Left colon (tissue), 2 donors: ENCODE measurements at places on chromosomes 4 and X. TPM values are rescaled to one million over a fixed set of nuclear protein-coding genes. Genes with fewer than 3 reads are reported as not detected.

DNA sequence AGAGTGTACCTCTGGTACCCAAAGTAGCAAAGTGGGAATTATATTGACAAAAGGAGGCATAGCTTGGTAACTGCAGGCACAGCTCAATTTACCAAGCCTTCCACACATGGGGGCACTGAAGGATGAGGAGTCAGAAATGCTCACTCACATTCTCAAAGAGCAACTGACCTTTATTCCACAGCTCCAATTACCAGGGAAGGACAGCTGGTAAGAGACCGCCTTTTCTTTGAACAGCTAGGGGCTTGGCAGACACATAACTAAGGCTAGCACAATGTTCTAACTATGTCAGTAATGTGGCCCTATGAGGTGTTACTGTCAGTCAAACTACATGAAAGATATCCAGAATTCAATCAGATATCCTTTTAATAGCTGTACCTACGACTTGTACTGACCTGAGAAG, 20.5 kb upstream of the STS start:
- DNase-seq: no peak

- no peak for DNase-seq
These were observed 1162.1 kb downstream of the RAPGEF2 start for GRCh38 chr4:160265014-160265413.

DNA sequence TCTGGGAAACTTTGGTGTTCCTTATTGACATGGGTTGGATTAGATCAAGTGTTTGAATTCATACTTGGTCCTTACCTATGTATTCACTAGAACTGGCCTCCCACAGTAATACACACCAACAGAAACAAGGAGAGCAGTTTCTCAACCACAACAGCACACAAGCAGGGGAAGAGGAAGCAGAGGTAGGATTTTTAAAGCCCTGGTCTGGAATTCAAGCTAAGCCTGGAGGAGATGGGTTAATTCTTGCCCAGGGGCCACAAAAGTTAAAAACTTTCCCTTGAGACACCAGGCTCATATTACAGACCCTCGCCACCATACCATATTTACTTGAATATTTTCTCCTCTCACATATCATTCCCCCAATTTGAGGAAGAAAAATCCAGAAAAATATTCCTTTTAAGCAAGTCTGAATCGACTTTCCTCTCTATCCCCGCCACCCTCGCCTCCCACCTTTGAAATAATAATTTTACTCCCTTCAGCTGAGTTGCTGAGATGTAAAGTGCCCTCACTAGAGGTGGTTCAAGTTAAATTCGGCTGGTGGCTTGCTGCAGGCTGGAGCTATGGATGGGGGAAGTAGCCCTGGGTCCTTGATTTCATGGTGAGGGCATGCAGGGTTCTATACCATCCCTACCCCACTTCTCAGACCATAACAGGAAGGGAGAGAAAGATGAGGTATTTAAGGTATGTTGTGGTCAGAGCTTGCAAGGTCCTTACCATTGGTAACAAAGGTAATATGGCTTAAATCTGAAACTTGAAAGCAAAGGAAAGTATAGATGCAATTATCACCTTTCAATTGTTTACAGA, 440.2 kb downstream of the INPP4B start:
- no peak for DNase-seq

DNA sequence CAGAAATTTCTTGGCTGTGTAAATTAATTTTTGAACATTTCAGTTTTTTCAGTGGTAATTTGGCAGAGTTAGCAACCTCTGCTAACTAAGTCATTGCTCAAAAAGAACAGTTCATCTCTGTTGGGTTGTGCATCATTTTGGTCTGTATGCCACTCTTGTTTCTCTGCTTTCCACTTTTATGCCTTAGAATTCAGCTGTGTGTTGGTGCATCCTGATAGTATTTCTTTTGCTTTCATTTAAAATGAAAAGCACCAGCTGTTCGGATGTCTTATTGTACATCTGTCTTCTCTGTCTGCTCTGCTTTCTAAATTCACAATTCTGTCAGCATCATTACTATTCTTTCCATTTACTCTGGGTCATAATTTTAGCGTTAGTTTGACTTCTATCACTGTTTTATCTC, 388.2 kb upstream of the NDST4 start:
- no peak for DNase-seq

DNA sequence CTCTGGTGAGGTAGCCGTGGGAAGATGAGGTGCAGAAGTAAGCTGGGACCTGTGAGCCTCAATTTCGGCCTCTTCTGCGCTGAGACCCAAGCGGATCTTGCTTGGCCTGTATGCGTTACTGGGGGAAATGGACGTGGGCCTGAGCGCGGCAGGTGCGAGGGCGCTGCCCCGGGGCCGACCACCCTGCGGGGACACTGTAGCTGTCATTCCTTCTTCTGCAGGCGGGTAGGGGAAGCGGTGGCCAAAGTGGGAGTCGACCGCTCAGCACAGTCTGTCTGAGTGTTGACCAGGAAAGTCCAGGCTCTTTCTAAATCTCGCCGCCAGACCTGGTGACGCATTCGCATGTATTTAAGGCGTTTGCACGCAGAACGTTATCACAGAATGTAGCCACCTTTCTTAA, 3.3 kb upstream of the LRAT start:
- no peak for DNase-seq

DNA sequence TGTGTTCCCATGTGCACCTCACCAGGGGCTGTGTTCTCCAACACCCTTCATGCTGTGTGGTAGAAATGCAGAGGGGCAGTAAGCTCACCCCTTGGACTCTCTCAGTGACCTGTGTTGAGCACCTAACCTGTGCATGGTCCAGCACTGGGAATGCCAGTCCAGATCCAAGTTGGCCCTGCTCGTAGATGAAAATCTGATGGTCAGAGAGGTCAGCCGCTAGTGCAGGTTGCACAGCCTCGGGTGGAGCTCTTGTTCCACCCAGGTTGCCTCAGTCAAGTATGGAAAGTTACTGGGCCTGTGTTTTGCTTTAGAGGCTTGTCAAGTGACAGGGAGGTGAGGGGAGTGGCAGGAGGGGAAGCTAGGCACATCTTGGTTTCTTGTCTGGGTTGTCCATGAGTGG, 51.3 kb downstream of the NOP14 start:
- no peak for DNase-seq

GRCh38 chrX:119251386-119251785, 15.3 kb downstream of the PGRMC1 start:
- DNase-seq: peak; percentile 44

DNA sequence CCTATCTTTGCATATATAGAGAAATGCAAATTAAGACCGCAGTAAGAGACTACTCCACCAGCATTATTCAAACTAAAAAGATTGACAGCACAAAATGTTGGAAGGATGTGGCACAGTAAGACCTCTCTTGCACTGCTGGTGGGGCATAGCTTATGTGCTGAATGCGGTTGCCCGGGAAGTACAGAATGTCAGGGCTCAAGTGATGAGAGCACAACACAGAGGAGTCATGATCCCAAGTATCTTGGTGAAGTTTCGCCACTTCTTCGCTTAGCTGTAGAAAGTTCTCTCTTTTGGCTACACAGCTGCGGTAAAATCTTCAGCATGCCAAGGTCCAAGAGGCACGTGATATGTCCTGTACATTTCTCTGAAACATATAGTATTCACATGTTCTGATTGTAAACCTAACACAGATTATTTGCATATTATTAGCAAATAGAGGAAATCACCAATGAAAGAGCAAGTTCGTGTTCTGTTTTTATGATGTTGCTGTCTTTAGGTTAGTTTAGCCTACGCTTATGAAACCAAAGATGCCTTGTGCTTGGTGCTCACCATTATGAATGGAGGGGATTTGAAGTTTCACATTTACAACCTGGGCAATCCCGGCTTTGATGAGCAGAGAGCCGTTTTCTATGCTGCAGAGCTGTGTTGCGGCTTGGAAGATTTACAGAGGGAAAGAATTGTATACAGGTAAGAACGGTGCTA, 55.0 kb downstream of the HTT-AS start:
- DNase-seq: no peak

Gene TMEM255A
- 0.67 TPM for total RNA-seq

Gene WAS
- 2.4 TPM for total RNA-seq

Gene FGA
- not detected for total RNA-seq

Gene STARD8
- total RNA-seq: 1.7 TPM
